Stimulated activated CD4-positive, alpha-beta T cell treated with anti-CD3 and anti-CD28 coated beads, Interleukin-2, amount 100 ng/mL, for 24 hours (primary cell): ENCODE measurements at places on chromosomes 3 and 15.

- no peak for DNase-seq
Observed at GRCh38 chr3:98577178-98577895, 16.1 kb downstream of the CPOX start.

DNA sequence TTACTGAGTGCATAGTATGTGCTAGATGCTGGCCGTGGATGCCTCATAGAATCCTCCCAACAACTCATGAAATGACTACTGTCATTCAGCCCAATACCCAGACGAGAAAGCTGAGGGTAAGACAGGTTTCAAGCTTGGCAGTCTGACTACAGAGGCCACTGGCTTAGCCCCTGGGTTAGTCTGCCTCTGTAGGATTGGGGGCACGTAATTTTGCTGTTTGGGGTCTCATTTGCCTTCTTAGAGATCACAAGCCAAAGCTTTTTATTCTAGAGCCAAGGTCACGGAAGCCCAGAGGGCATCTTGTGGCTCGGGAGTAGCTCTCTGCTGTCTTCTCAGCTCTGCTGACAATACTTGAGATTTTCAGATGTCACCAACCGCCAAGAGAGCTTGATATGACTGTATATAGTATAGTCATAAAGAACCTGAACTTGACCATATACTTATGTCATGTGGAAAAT, 1.0 kb upstream of the CCR5 start:
- peak; percentile 30 for DNase-seq

DNA sequence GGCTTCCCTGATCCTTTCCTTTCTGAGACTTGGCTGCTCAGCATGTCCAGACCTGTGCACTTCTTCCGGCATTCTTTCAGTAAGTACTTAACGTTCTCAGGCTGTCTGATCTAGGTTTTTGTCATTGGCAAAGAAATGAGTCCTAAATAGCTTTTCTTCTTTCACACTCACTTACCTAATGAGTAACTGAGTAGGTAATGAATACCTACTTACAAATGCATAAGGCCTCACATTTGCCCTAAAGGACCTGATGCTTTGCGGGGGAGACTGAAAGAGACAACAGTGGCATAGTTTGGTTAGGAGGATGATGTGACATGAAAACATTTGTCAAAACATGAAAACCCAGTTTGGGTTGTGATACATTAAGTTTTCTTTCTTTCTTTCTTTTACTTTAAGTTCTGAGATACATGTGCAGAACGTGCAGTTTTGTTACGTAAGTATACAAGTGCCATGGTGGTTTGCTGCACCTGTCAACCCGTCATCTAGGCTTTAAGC, 516.7 kb upstream of the CFAP20DC start:
- no peak for DNase-seq

DNA sequence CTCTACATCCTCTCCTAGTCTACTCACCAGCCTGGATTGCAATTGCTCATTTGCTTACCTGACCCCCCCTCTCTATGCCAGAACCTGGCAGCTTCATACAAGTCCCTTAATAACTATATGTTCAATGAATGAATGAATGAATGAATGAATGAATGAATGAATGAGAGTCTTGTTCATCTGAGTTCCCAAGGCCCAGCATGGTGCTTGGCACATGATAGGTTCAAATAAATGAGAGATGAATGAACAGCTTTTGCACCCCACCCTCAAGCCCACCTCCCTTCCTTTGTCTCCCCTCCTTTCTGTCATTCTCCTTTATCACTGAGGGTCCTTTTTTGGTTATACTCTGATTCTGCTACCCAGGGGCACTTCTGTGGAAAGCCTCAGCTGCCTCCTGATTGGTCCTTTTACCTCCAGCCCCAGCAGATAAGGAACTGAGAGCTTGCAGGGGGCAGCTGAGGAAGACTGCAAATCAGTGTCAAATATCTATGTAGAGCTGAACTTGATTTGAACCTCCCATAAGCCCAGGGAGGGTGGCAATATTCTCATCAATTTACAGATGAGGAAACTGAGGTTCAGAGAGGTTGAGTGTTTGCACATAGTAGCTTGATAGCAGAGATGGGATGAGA, 54.1 kb upstream of the CHRNB4 start:
- no peak for DNase-seq

GRCh38 chr3:114178770-114179368, at the start of gene DRD3:
DRD3 (minus strand) TSS chr3:114179052; CDS start chr3:114171992, 7,060 bp downstream.
- DNase-seq, result peak; percentile 8

GRCh38 chr3:147701195-147701594, 292.0 kb downstream of the ZIC1 start:
- DNase-seq, result no peak

DNA sequence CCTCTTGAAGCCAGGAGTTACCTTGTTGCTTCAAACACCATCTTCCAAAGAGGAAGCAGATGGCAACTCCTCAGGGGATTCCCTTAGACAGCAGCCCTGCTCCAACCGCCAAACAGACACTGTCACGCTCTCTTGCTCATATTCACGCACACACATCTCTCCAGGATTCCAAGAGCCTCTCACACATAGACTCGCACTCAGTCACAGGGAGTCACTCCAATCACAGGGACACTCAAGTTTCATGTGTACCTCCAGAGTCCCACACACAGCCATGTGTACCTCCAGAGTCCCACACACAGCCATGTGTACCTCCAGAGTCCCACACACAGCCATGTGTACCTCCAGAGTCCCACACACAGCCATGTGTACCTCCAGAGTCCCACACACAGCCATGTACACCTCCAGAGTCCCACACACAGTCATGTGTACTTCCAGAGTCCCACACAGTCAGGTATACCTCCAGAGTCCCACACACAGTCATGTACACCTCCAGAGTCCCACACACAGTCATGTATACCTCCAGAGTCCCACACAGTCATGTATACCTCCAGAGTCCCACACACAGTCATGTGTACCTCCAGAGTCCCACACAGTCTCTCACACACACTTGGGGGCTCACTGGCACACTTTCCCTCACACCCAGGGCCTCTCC, 6.1 kb downstream of the VWA5B2 start:
- DNase-seq, result no peak

DNA sequence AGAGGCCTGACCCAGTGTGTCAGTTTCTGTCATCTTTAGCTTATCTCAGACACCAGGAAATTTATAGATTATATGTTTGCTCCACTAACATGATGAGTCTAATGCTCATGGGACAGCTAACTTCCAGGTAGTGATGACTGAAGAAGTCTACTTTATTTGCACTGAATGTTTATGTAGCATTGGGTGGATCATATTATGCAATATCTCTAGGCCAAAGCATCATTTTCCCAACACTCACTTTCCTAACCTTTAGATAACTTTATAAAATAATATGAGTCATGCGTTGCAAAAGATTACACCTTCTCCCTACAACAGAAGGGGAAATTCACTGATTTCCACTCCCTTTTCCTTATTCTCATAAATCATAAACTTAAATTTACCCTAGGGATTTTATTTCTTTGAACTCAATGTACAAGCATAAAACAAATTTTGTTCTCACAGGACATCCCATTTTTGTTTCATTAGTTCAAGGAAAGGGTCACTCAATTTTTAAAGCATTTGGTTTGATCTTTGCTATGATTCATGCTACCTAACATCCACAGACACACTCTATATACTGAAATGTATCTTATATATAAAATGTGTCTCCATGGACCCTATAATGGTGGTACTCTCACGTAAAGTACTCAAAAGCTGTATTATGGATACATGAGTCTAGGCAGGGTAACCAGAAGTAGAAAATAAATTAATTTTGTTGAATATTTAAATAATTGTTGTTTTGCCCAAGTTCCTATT, 225.2 kb downstream of the WDR72 start:
- no peak for DNase-seq

DNA sequence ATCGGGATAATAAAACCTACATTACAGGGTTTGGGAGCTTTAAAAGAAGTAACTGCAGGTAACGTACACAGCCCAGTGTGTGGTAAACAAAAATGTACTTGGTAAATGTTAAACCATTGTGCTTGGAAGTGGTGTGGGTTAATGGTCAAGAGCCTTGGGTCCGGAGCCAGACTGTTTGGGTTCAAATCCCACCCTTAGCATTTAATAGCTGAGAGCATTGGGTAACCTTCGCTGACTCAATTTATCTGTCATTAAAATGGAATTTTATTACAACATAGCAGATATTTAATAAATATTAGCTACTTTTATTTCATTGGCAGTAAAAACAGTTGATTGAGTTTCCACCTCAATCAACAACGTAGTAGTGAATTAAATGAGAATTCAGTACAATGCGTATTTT, 1.5 kb downstream of the FSTL1 start:
- DNase-seq, result no peak

GRCh38 chr3:20394243-20394642, 208.2 kb upstream of the SGO1 start:
- no peak for DNase-seq

GRCh38 chr3:127277561-127277960, 10.3 kb downstream of the PRR20G start:
- no peak for DNase-seq

DNA sequence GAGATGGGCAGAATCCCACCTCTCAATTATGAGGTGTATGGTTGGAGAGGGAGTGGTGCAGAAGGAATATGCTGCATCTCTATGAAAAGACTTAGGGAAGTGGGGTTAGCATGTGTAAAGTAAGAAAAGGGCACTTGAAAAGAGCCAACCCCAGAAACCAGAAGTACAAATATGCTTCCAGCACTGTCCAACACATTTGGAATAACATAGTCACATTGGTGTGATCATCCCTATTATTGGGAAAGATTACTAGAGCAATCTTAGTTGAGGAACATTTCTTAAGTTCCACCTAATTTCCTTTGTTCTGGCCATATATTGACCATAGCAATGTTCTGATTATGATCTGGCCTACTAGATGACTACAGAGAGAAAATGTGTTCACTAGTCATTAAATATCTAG, 34.3 kb downstream of the HMG20A start:
- no peak for DNase-seq

DNA sequence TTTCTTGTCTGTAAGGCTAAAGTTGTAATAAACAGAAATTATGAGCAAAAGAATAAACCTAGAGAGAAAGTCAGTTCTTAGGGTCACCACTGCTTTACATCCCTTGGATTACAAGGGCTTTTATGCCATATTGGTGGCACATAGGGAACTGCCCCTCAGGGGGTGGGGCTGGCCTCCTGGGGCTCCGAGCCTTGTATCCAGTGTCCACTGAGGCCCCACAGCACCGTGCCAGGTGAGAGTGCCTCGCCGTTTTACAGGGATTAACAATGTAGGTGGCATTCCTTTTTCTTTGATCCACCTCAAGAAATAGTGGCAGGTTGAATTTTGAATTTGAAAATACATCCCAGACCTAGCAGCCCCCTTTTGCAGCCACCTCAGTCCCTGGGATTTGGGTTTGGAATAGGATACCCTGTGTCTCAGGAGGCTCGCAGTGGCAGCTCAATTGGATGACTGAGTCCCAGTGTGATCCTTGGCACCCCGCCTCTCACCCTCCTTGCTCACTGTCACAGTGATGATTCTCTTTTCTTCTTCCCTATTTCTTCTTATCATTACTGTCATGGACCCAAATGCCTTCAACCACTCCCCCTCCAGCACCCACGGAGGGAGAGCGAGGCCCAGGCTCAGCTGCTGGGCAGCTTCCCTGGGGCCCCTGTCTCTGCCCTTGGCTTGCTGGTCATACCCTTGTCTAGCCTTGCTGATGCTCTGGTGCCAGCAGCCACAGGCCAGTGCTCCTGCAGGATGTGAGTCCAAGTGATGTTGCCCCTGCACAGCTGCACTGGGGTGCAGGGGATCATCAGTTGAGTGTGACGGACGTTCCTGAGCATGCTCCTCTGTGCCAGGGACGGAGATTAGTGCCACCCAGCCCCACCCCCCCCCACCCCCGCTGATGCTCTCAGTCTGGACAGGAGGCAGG, 137.9 kb downstream of the DNAJB8 start:
- DNase-seq, result no peak
